HepG2 (cell line): ENCODE measurements at places on chromosomes 7 and 10.

- no peak for DNase-seq
Observed at GRCh38 chr10:29873941-29874484, 185.4 kb downstream of the JCAD start.

DNA sequence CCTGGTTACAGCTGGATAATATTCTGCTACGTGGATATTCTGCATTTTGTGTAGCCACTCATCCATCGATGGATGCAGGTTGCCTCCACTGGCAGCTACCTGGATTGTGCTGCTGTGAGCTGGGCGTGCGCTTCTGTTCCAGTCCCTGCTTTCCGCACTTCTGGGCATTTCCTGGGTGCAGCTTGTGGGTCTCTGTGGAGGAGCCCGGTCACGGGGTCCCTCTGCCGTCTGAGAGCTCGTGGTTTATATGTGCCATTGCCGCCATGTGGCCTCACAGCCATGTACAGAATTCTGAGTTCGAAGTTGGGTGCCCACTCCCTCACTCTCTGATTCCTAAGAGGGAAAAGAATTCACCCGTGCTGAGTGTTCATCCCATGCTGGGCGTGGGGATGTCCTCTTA is 38.3 kb downstream of the JAKMIP3 start:
- no peak for DNase-seq

GRCh38 chr10:114250236-114250635 is 11.2 kb downstream of the VWA2 start:
- no peak for DNase-seq

- DNase-seq = no peak
Observed at GRCh38 chr7:70383066-70383782, 748.7 kb upstream of the GALNT17 start.
